ENCODE measurements at places on chromosomes 1 and 21.

DNA sequence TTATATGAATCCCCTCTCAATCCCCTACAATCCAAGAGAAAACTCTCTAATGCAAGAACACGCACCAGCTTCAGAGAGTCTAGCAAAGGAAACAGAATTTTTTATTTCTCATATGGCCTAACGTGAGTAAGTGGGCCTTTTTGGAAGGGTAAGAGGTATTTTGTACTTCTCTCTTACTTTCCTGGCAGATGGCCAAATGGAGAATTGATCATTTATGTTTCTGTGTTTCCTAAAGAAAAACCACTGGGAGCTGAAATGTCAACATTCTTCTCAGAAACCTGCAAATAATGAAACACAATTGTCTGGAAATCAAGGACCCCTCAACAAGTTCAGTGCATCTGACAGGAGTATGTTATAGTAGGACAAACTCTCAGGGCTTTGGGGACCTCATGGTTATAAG is 176.4 kb upstream of the C8B start:
- DNase-seq = peak; percentile 30

DNA sequence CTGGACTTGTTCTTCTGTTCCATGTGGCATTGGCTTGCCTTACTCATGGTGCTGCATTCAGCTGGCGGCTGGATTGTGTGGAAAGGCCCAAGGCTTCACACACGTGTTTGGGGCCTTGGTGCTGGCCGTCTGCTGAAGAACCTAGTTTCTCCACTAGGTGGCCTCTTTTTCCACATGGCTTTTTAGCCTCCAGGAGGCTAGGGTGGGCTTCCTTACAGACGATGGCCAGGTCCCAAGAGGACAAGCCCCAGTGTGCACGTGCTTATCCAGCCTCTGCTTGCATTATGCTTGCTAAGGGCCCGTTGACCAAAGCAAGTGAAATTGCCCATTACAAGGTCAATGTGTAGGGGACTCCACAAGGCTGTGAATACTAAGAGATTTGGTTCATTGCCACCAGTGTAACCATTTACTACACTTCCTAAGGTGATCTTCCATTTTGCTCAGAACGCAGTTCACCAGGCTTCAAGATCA is 47.5 kb upstream of the FOXO6 start:
- DNase-seq = peak; percentile 37

DNA sequence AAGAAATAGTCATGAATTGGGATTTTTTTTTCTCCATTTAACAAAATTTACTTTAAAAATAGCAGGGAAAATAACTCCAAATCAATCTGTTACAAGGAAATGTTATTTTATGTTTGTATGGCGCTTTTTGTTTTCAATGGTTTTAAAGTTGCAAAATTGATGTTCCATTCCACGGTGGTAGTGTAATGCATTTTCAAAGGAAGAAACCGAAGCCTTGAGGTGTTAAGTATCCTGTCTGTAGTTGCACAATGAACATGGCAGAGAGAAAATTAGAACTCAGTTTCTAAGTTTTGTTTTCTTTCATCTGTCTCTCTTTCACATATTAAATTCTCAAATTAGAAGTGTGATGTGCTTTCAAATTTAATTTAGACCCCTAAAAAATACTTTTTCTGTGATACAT is 841.8 kb downstream of the USP25 start:
- DNase-seq = no peak

- DNase-seq = no peak
Observed at GRCh38 chr1:241677201-241677600, 25.1 kb downstream of the WDR64 start.

Data from eye (tissue), 1 donor.